Endothelial cell of umbilical vein (primary cell): ENCODE measurements at places on chromosomes 7 and 10. TPM values are rescaled to one million over a fixed set of nuclear protein-coding genes. Genes with fewer than 3 reads are reported as not detected.

The LRRC72 gene
- not detected in 2 replicates for total RNA-seq

The LEP gene
- not detected in 2 replicates for total RNA-seq

The PTF1A gene
- total RNA-seq: not detected in 2 replicates

The H2BK1 gene
- not detected in 2 replicates for total RNA-seq

The ZNF394 gene
- 19.8 and 22.8 TPM in 2 replicates for total RNA-seq

The WNT2 gene
- total RNA-seq: not detected in 2 replicates

The LOXL4 gene
- 0.92 and 1.4 TPM in 2 replicates for total RNA-seq

The SNCG gene
- total RNA-seq: 30.5 and 31.4 TPM in 2 replicates

The MSMB gene
- not detected in 2 replicates for total RNA-seq

The RBM20 gene
- total RNA-seq: not detected in 2 replicates

The SFTPD gene
- not detected in 2 replicates for total RNA-seq

The RFC2 gene
- 40.0 and 44.3 TPM in 2 replicates for total RNA-seq

The RTKN2 gene
- total RNA-seq: 4.8 and 5.5 TPM in 2 replicates

The PLAC9 gene
- 1.7 and 2.1 TPM in 2 replicates for total RNA-seq

The CAMK2B gene
- 1.4 and 1.6 TPM in 2 replicates for total RNA-seq

The BHLHA15 gene
- 1.2 and 1.5 TPM in 2 replicates for total RNA-seq

The GALNT17 gene
- total RNA-seq: not detected in 2 replicates

The UTF1 gene
- total RNA-seq: not detected in 2 replicates

The AASS gene
- total RNA-seq: 27.8 and 30.1 TPM in 2 replicates

The C10orf143 gene
- total RNA-seq: 0.44 and 0.92 TPM in 2 replicates

The MYL7 gene
- total RNA-seq: not detected in 2 replicates

The SLIT1 gene
- 0.05 and 0.20 TPM in 2 replicates for total RNA-seq

The SLC26A5 gene
- total RNA-seq: not detected in 2 replicates

The AGAP5 gene
- total RNA-seq: 6.9 and 7.7 TPM in 2 replicates

The TMEM236 gene
- 0.24 TPM in 1 of 2 replicates, not detected in the other for total RNA-seq

The TRIP6 gene
- total RNA-seq: 84.5 and 90.3 TPM in 2 replicates

The THSD7A gene
- 12.7 and 15.2 TPM in 2 replicates for total RNA-seq
